ENCODE measurements at places on chromosomes 7 and 10.

DNA sequence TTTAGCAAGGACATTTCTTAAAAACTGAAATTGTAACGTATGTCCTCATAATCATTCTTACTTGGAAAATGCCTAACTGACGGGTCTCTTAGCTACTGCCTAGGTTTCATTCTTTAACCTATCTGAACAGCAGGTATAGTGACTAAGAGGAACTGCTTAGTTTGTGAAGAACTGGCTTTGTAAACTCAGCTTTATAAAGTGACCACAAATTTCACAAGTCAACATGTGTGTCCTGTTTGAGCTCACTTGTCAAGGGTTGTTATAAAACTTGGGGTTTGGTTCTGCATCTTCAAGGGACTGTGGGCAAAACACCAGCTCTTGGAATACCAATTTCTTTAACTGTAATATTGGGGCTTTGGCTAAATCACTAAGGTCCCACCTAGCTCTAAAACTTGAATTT is 32.2 kb downstream of the MRPS33 start:
- no peak for DNase-seq

- no peak for DNase-seq
Measured at GRCh38 chr7:151400626-151401315, 9.1 kb downstream of the WDR86 start.

DNA sequence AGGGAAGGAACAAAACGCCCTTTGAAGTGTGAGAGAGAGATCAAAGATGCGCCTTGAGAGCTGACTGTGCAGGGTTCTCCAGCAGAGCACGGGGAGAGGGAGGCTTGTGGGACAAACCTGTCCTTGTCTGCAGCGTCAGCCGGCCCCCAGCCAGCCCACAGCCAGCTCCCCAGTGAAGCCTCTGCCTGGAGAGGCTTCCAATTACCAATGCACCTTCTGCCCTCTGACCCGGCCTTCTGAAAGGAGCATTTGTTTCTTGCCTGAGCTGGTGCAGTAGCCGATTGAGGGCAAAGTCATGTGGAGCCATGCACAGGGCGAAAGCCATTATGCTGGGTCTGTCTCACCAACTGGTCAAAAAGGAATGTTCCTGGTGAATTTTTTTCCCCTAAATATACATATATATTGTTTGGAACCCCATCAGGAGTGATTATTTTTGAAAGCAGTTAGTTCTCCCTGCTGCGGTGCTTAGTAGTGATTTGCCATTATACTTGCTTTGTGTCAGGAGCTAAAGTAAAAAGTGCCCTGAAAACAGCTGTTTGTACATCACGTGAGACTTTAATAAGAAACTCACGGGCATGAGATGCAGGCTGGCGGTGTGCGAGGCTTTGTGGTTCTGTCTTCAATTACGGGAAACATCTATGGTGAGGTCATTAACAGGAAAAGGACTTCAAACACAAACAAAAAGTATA is 268.6 kb downstream of the KLF6 start:
- DNase-seq, result no peak

- no peak for DNase-seq
Measured at GRCh38 chr10:1464881-1465417, 272.4 kb downstream of the ADARB2 start.

GRCh38 chr7:22654831-22655230 is 72.2 kb upstream of the IL6 start:
- DNase-seq, result no peak

GRCh38 chr7:4225361-4225771 is 456.7 kb upstream of the FOXK1 start:
- DNase-seq, result no peak

DNA sequence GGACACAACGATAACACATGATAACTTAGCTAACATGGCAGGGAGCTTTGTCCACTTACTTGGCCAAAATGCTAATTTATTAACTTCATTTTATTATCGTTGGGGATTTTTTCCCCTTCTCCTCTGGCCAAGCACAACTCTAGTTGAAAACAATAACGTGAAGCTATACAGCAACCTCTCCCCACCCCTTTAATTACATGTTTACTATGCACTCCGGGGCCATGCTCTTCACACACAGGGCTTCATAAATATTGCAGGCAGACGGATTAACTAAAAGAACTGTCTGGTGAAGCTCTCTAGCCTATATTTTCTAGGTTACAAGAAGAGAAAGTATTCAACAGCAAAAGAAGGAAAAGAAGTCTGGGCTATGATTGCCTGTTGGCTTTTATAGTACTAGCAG is 51.7 kb downstream of the XRCC2 start:
- DNase-seq, result no peak

DNA sequence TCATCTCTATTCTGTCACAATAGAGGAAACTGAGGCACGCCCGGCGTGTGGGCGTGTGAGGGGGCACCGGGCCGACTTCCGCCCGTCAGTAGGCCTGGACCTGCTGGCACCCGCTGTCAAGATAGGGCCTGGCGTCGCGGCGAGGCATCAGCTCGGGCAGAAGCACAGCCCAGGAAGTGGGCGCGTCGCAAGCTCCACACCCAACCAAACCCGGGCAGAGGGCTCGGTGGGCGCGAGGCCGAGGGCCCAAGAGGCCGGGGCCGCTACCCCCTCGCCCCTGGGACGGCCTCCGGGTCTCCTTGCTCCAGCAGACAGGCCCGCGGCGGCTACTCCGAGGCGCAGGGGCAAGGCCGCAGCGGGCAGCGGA is 91.2 kb downstream of the SPAG6 start:
- no peak for DNase-seq

GRCh38 chr7:117800406-117800805 is 72.8 kb downstream of the CTTNBP2 start:
- no peak for DNase-seq

- DNase-seq, result no peak
Measured at GRCh38 chr7:90889644-90890043, 293.5 kb downstream of the CDK14 start.

Data from stimulated activated CD4-positive, alpha-beta T cell treated with anti-CD3 and anti-CD28 coated beads, Interleukin-1b, Interleukin-23, amount 100 ng/mL, for 1 hour (primary cell).